Vagina (tissue), 2 donors: ENCODE measurements at places on chromosomes 16 and 17.
A peak's percentile ranks its signal among the peaks of the same experiment; 100 is the strongest.

GRCh38 chr17:40113907-40114245 lies 7.9 kb upstream of the MSL1 start:
- no peak for DNase-seq

DNA sequence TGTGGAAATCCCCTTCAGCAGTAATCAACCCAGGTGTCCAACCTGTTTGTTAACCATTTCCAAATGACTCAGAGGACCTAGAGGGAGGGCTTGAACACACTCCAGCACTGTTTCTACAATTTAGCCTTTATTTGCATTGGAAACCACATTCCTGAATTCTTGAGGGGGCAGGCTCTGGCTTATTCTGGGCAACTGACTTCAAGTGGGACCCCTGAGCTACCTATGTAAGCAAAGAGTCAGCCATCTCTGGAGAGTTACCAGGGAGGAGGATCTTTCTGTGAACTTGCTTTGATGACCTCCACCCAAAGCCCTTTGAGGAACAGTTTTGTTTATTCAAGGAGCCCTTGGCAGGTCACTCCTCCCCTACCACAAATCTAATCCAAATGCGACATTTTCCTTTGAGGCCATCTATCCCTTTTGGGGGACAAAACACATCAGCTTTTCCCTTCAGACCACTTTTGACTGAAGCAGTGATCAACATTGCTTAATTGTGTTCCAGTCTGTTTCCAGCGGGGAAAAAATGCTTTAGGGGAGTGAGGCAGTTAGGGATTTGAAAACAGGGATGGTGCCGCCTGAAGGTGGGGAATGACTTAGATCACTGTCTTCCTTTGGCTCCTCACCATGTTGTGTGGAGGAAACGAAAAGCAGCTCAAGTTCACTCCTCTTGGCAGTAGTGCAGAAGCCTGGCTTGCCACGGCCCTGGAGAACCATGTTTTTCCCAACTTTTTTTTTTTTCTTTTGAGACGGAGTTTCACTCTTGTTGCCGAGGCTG lies 46.2 kb downstream of the TUBD1 start:
- DNase-seq, result peak; percentile 95

GRCh38 chr16:64507240-64508024 lies 614.4 kb downstream of the CDH11 start:
- no peak for DNase-seq

DNA sequence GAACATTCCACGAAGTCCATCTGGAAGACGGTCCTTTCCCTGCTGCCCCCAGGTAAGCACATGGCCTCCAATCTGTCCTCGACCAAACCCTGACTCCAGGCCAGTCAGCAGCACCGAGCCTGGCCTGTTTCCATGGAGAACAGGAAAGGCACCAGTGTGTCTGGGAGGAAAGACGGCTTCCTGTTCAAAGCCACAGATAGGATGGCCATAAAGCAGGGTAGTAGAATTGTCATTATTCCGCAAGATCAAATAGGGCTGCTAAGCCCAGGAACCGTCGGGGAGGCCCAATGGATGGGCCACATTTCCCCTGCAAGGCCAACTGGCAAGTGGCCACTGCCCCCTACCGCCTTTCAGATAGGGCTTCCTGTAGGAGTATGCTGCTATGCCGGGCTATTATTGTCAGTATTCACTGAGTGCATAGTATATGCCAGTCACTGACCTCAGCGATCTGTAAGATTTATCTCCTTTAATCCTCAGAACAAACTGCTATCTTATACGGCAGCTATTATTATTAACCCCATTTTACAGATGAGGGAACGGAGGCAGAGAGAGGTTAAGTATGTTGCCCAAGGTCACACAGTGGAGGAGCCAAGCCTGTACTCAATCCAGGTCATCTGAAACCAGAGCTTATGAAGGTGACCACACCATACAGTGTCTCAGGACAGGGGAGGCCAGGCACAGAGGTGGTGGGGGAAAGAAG lies 23.0 kb upstream of the PLCG2 start:
- DNase-seq, result no peak

DNA sequence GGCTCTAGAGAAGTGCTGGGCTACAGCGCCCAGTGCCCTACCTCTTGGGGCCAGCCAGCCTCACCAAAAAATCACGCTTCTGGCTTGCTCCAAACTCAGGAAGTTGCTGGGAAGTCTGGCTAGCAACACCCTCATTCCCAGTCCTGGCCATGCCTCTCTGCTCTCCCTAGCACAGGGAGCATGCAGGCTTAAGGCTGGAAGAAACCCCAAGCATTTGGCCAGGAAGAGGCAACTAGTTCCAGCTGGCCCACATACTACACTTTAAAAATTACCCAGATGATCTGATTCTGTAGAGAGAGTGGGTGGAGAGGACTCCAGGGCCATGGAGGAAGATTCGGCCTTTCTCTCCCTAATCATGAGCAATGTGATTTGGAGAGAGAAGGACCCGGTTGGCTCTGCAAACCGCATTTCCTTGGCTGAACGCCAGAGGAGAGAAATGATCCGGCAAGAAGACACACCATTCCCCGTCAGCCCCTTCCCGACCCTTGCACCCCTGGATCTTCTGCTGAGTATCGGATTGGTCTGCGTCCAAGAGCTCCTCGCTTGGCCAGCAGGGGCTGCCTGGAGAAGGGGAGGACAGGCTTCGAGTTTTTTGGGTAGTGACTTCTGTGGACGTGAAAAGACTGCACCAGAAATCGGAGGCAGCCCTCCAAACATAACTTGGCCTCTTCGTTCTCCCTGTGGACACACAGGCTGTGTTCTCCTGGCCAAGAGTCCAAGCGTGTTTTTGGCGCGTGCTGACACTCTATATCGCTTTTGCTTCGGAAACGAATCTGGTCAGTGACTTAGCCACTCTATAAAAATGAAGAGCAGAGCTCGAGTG lies 406.3 kb downstream of the WWOX start:
- peak; percentile 97 for DNase-seq

DNA sequence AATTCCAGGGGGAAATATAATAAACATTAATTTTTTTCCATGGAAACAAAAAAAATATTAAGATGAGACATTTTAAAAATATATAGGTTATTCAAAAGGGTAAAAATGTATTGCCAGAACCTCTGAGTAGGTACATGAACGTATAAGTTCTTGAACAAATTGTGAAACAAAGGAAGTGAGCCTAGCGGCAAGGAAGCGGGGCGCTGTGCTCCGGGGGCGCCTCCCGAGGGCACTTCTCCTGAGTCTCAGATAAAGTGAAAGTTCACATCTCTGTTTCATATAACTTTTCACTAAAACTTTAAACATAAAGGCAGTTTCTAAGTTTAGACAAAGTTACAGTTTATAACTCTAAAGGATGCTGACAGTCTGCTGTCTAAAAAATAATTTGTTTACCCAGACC lies 52.3 kb downstream of the TNRC6C start:
- no peak for DNase-seq

DNA sequence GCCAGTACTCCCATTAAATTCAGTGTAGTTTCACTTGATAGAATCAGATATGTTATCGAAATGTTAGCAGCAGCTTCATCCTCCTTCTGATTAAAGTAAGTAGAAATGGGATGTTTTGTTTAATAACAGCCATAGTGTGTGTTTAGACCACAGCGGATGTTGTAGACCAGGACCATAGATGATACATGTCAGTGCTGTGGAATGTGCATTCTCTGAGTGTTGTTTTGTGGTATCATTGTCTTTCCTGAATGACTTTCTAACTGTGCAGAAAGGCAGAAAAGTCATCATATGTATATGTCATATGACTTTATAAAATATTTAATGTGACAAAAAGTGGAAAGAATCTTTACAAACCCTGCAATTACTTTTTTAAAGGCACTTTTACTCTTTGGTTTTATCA lies 55.6 kb downstream of the CYLD start:
- no peak for DNase-seq

DNA sequence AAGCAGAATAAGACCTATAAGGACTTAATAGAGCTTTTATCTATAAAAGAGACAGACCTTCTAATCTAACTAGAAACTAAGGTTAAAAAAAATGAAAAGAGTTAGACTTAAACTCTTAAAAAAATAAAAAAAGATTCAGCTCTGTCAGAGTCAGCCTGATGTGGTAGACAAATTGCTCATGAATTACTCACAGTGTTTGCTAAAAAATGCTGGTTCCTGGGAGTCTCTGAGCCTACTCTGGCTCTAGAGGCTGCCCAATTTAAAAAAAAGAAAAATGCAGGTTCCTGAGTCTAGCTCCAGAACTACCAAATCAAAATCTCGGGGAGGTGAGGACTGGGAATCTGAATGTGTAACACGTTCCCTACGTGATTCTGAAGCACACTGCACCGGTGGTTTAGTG lies 18.1 kb downstream of the SOST start:
- no peak for DNase-seq

- no peak for DNase-seq
Observed at GRCh38 chr17:49694847-49695697, 12.7 kb downstream of the SLC35B1 start.

DNA sequence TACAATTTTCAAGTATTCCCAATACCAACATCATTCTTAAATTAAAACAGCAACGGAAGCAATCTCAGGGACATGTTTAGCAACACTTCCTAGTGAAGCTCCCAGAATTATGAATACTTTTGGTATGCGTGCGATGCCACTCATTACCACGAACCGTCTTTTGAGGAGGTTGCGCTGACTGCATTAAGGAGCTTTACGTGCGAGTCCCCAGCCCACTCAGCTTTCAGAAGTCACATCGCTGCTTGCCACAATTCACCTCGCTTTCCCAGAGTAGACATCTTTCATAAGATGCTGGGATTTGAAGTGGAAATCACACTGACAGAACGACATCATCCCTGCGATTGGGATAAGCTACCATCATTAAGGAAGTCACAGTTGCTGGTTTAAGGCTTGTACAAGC lies 441.6 kb upstream of the HSBP1 start:
- no peak for DNase-seq

DNA sequence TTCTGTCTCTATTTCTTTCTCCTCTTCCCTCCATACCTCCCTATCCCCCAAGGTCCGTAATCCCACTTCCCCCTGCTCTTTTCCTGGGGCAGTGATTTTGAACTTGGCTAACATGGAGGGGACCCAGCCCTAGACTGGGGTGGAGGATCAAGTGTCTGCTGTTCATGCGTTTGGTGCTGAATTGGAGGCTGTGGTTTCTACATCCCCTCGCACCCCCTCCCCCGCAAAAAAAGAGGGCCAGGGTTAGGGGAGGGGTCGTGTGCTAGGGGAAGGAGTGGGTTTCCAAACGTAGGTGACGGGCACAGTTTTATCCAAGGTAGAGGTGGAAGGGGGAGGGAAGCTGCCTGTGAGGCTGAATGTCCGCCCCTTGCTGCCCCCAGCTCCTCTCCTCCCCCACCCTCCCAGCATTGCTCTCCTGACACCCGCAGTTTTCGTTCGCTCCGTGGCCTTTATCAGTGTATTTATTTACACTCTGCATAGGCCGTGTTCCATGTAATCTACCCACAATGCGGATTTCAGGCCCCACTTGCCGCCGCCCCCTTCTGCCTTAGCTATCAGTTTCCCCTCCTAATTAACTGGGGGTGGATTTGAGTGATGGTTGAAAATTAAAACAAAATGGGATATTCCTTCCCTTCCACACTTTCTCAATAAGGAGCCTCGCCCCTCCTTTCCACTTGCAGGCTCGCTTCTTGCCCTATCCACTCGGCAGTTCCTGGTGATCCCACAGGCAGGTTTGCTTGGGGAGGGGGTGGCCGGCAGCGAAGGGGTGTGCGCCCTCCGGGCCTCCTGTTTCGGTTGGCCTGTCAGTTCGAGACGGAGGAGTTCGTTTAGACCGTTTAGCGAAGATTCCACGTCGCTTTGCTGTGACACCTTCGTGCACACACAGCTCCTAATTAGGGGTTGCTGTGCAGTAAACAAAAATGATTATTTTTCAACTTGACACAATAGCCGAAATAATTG lies 2.0 kb downstream of the GNAO1 start:
- no peak for DNase-seq

DNA sequence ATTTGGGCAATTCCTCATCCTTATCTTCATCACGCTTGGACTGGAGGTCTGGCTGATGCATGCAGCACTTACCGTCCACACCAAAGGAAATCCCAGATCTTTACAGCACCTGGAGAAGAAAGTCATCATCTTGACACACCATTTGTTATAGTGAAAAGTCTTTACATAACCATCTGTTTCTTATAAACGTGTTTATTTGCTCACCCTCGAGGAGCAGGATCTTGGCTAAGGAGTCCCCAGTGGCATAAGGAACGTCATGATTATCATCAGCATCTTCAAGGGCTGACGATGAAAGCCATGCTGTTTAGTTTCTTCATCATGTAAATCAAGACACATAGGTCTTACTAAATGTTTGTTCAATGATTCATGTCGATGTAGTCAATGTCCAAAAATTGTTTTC lies 248.8 kb upstream of the ELAC2 start:
- DNase-seq, result no peak

DNA sequence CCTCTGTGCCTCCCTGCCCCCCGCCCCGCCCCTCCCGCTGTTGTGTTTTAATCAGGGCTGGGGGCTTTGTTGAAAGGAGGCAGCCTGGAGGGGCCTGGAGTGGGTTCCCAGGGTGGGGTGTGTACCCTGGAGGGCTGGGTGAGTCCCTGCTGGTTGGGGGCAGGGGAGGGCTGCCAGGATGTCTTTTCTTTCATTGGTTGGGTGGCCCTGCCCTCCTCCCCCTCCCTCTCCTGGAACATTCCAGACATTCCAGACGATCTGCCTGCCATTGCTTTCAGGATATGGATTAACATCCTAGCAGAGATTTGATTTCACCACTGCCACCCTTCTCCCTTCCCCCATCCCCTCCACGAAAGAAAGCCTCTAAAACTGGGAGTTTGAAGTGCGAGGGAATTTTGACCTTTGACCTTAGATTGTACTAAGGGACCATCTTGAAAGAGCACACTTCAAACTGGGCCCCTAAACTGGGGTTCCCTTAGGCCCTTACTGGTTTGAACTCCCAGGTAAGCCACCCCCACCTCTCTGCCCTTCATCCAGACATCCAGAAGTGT lies 25.3 kb downstream of the IGF2BP1 start:
- no peak for DNase-seq

GRCh38 chr17:49748223-49748622 lies 15.7 kb downstream of the FAM117A start:
- DNase-seq, result no peak

GRCh38 chr16:8751481-8752311 lies 45.7 kb downstream of the TMEM186 start:
- DNase-seq, result no peak

- no peak for DNase-seq
Observed at GRCh38 chr17:51516924-51517323, 256.6 kb downstream of the UTP18 start.

GRCh38 chr16:82672676-82673075 lies 45.9 kb downstream of the CDH13 start:
- DNase-seq, result no peak
